MCF 10A (cell line): ENCODE measurements at places on chromosomes 2 and 18. TPM values are rescaled to one million over a fixed set of nuclear protein-coding genes. Genes with fewer than 3 reads are reported as not detected.

The RAB6C gene
- not detected in 2 replicates for total RNA-seq

The ABCG8 gene
- total RNA-seq: not detected in 2 replicates

The CFAP210 gene
- total RNA-seq: not detected in 2 replicates

DNA sequence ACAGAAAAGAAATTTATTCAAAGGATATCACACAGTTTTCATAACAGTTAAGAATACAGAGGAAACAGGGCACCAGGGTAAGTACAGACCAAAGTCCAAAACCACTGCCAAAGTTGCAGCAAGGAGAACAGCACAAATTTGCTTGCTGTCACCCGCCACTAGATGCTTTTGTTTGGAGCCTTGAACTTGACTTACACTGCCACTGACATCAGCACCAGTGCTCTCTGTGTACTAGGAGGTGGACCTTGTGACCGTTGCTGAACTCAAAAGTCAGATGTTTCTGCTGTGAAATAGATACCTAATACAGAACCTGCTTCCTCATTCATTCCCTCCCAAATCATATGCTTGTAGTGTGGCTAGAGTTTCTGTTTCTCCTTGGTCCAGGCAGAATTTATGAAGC is 578.3 kb upstream of the TMEFF2 start:
- no peak for DNase-seq

The ARHGAP25 gene
- 0.93 TPM in 2 replicates for total RNA-seq
